ENCODE measurements at places on chromosomes 5 and 9.

GRCh38 chr5:95241161-95241560 is 43.7 kb downstream of the MCTP1 start:
- no peak for DNase-seq

- DNase-seq, result peak; percentile 81
These were observed 136.9 kb downstream of the SIL1 start for GRCh38 chr5:139061274-139061673.

DNA sequence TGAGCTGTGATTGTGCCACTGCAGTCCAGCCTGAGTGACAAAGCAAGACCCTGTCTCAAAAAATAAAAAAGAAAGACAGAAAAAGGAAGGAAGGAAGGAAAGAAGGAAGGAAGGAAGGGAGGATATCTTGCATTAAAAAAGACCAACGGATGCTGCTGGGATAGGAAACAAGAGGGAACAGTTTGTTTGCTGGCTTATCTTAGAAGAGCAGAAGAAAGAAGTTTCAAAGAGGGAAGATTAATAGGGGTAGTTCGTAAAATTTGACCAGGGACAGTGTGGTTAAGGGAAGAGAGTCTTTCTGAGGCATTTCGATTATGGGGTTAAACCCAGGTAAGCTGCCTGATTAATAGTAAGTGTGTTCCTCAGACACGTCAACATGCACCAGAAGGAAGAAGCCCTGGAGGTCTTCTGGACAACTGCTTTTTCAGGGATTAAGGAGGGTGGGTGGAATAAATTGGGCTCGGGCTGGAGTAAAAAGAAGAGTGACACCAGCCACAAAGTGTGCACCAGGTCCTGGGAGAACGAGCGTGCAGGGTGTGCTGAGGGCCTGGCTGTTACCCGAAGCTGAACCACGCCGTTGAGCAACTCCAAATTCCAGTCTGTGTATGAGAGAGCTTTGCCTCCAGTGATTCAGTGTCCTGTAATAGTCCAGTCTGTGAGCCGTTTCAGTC is 24.8 kb downstream of the FYB1 start:
- DNase-seq, result peak; percentile 73

DNA sequence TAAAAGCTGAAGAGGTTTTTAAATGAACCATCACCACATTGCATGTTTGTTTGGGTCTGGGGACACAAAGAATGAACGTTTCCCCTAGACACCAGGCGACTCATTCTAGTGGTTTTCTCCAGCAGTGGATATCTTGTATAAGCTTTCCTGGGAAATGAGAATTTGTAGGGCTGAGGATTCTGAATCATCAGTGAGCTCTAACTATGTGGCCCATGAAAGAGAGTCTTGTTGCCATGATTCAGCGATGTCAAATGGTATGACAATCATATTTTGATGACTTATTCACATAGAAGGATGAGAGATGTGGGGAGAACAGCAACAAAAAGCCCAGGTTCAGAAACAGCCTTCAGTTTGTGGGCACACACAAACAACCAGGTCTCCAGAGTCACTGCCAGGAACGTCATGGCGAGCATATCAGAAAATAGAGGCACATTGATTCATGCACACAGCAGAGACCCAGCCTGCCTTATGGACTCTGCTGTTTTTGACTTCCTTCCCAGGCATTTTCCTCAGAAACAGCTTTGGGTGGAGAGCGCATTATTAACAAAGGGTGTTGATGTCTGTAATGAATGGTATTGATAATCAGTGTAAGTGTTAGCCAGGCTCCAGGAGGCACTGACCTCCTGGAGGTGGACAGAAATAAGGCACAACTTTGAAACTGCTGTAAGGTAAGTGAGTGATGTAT is 13.3 kb downstream of the ZNF474 start:
- DNase-seq, result peak; percentile 85

GRCh38 chr5:176679365-176680225 is 32.3 kb downstream of the TSPAN17 start:
- DNase-seq, result no peak

DNA sequence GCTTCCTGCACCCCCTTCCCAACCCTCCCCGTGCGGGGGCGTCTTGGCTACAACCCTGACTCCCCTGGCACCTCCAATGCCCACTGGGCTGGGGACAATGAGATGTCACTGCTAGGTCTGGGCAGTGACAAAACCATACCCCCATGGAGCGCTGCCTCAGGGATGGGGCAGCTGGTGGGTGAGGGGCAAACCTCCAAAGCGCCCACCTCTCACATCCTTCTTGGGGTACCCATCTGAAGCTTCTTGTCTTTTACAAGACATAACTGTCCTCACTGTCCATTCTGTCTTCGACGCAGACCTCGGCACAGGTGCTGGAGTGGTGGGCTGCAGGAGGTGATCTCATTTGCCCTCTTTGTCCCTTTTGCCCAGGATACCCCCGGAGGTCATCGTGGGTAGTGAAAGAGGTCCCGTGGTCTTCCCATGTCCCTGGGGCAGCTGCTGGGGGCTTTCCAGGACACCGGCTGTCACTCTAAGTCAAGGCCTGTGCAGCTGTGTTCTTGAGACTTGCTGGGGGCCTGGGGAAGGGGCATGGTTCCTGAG is 27.8 kb upstream of the CSF1R start:
- DNase-seq, result no peak

DNA sequence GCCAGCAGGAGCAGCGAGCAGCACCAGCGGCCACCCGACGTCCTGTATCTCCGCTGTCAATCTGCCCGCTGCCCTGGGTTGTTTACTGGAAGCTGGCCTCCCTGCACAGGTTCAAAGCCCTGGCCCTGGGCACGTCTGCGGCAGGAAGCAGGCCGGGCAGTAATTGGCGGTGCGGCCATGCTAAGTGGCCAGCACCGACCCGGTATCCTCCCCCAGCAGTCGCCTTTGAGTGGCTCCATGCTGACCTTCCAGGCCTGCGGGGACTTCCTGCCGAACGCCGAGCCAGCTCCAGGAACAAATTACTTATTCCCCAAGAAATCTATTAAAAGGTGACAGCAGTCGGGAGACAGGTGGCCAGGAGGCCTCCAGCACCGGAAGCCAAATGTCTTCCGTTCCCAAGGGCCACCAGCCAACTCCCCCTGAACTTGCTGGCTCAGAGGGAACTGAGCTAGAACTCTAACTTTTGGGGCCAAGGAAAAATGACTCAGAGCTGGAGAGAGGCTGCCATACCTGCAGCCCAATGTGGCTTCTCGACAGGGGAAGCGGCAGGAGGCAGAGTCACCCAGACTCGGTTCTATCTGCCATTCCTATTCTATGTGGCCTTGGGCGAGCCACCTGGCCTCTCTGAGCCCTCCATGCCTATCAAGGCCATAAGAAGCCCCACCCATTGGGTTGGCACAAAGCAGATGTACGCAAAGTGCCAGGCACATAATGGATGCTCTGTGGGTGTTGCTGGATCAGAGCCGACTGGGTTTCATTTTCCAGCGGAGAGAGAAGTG is 13.7 kb upstream of the PSMB7 start:
- no peak for DNase-seq

GRCh38 chr9:85224301-85224700 is 517.5 kb downstream of the AGTPBP1 start:
- DNase-seq, result no peak

- DNase-seq, result no peak
These were observed 33.0 kb downstream of the DAPK1 start for GRCh38 chr9:87530716-87531115.

DNA sequence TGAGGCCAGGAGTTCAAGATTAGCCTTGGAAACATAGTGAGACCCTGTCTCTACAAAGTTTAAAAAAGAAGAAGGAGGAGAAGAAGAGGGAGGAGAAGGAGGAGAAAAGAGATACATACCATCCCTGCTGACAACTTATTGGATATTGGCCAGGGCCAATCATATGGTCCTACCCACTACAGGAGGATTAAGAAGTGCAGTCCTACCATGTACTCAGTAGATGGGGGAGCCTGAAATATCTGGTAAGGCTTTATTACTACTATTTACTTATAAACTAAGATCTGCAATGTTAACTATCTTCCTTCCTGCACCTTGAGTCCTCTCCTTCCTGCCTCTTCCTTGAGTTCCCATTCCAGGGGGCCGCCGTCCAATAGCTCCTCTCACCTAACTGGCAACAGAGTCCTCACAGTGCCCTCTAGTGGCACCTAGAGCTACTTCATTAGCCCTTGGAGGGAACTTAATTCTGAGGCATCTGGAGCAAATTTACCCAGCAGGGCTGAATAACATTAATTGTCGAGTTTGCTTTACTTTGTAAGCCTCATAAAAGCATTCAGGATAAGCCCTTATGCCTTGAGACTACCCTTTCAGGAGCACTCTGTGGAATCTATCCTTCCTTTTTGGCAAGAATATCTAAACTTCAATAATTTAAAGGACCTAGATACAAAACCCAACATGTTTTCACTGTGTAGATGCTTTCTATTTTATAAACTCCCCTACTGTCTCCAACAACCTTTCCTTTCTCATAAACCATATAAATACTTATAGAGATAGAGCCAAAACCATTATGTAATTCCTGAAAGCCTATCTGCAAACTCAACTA is 39.1 kb upstream of the RANBP6 start:
- peak; percentile 73 for DNase-seq

- no peak for DNase-seq
These were observed 593.2 kb upstream of the CLINT1 start for GRCh38 chr5:158451993-158452672.

DNA sequence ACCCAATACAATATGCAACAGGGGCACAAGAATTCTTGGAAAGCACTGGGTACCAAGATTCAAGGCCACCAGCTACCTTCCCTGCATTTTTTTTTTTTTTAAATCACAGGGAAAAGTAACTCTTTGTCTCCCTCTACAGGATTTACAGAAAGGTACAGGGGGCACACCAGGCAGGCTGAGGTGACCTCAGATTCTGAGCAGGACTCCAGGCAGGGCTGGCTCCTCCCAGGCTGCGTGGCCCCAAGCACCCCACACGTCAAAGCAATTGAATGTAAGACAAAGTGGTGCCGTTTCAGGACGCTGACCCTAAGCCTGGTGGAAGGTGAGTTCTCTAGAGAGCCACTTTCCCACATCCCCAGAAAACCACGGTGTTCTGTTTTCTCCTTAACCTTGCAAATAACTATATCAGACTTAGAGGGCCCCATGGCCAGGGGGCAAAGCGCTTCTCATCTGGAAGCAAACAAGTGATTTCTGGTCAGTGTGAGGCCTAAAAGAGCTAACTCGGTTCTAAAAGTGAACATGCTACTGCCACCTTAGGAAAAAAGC is 222.6 kb downstream of the ROR2 start:
- DNase-seq, result peak; percentile 59

- DNase-seq, result no peak
These were observed 28.3 kb upstream of the SPRY4 start for GRCh38 chr5:142353071-142353472.

- DNase-seq, result no peak
These were observed 4.8 kb downstream of the NKD2 start for GRCh38 chr5:1013238-1013947.

DNA sequence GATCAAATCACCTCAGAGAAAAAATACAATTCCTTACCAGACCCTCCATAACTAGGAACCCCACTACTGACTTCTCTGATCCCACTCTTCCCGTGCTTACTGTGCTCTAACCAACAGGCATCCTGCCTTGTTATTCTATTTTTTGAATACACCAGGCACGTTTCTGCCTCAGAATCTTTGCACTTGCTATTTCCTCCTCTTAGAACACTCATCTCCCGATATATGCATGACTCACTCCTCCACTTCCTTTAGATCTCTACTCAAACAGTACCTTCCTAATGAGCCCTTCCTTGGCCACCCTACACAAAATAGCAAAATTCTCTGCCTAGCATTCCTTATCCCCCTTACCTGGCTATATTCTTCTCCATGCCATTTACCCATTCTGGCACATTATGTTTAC is 43.9 kb downstream of the MAPKAP1 start:
- DNase-seq, result peak; percentile 67

DNA sequence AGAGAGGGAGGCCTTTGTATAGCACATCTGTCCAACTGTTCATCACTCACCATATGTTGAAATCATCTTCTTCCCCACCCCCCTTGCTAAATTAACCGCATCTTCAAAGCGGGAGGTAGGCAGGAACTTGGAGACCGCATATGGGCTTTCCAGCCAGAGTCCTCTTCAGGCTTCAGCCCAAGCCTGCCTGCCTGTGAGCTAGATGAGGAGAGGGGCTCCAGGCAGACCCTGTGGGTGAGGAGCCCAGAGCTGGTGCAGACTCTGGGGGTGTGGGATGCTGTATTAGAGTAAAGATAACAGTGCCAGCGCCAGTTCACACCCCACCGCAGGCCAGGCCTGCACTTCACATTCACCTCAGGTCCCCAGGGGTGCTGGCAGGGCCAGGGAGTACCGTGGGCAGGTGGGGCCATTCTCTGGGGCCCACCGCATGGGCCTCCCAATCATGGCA is 16.2 kb downstream of the PRRC2B start:
- DNase-seq, result peak; percentile 84

DNA sequence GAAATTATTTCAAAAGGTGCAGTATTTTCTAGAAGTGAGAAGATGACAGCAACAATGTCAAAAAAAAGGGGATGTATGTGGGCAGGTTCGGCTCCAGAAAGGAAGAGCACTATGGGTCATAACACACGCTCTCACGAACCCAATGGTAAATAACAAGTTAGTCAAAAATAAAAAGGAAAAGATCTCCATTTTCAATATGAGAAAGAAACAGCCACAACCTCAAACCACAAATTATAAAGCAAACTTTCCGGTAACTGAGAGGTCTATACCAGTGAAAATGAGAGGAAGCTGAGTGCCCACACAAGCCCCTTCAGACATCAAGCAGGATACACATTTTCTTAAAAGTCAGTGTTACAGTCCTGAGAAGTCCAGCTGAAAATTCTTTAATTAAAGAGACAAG is 398.5 kb upstream of the RPS23 start:
- no peak for DNase-seq

- no peak for DNase-seq
These were observed 198.5 kb upstream of the TARS1 start for GRCh38 chr5:33242277-33242676.

- DNase-seq, result no peak
These were observed 3.6 kb upstream of the DOCK8 start for GRCh38 chr9:211036-211435.

DNA sequence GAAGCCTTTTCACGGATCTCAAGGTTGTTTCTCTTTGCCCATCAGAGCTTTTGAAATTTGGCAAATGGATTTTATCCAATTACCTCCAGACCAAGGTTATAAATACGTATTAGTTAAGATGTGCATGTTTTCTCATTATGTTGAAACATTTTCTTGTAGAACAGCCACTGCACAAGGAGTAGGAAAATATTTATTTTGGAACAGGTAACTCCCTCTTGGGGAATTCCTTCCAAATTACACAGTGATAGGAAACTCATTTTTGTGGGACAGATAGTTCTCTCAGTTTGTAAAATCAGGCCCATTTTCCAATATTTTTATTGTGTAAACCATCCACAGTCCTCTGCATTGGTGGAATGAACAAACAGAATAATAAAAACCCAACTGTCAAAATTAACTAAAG is 23.0 kb downstream of the TMEM232 start:
- DNase-seq, result no peak

DNA sequence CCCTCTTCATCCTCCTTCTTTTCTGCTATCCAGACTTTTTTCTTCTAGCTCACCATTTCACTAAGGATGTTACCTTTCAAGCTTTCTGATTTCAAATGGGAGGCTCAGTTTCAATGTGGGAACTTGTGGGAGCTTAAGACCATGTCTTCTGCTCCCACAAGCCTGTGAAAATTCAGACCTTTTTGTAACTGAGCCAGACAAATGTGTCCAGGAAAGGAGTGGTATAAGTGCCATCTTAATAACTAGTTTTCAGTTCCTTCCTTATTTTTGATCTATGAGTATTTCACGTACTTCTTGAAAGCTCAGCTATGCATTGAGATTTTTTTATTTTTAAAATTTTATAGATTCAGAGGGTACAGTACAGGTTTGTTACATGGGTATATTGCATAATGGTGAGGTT is 4.6 kb upstream of the ERCC6L2 start:
- DNase-seq, result no peak

GRCh38 chr9:20808002-20808401 is 123.9 kb downstream of the FOCAD start:
- no peak for DNase-seq

- peak; percentile 59 for DNase-seq
These were observed 915 bp downstream of the ZFAND5 start for GRCh38 chr9:72363908-72364678.

All from fibroblast of mammary gland (primary cell).